Activated CD4-positive, alpha-beta T cell treated with anti-CD3 and anti-CD28 coated beads for 36 hours (primary cell): ENCODE measurements at places on chromosomes 4 and X. TPM values are rescaled to one million over a fixed set of nuclear protein-coding genes. Genes with fewer than 3 reads are reported as not detected.
A peak's percentile ranks its signal among the peaks of the same experiment; 100 is the strongest.

- DNase-seq, result no peak
- H3K27me3 ChIP-seq, result peaks cover 17% of the 10 kb centered on the region
- no peak overlapping the region for H3K4me3 ChIP-seq
- no peaks in the 10 kb centered on the region for H3K4me1 ChIP-seq
Measured at GRCh38 chr4:5040856-5041620, 10.2 kb upstream of the STK32B start.

RBM46 gene
- total RNA-seq, result not detected

DNA sequence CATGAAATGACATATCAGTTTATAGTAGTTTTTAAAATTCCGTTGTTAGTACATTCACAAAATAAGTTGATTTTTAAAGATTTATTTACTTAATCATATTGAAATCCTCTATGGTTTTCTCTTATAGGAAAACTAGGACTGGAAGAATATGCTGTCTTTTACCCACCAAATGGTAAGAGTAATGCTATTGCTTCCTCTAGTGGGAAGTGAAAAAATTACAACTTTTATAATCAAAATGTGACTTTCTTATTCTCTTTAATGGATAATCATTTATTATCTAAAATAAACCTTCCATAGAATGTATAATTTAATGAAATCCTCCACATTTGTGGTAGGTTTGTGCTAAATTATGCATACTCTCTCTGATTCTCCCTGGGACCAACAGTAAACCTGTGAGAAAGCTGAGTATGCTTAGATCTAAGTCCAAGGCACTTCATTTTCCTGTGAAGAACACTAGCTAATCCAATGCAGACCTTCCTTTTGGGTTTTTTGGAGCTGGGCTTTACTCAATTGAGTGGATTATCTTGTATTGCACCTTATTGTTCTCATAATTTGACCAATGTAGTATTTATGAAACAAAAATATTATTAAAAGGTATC is 136.2 kb downstream of the TBC1D19 start:
- H3K36me3 ChIP-seq, result no peaks in the 10 kb centered on the region
- peaks cover 4% of the 10 kb centered on the region for H3K4me1 ChIP-seq
- H3K27ac ChIP-seq, result no peak overlapping the region
- H3K27me3 ChIP-seq, result no peaks in the 10 kb centered on the region

DNA sequence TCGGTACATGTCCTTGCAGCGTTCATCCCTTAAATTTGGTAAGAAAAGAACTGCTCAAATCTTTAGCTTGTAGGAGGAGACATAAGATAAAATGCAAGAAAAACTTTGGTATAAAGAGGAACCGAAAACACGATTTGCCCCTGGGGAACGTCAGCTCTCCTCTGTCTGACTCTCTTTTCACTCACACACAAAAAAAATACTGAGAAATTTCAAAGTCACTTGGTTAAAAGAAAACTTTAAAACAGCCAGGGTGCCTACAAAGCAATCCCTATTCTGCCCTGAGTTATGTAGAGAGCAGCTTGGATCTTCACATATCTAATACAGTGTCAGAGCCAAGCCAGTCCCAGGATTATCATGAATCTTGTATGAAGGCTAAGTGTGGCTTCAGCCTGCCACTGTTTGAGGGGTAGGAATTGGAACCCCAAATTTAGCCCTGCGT is 248.5 kb upstream of the CXXC4 start:
- no peak for DNase-seq
- no peaks in the 10 kb centered on the region for H3K4me1 ChIP-seq
- H3K4me3 ChIP-seq, result no peak overlapping the region

DNA sequence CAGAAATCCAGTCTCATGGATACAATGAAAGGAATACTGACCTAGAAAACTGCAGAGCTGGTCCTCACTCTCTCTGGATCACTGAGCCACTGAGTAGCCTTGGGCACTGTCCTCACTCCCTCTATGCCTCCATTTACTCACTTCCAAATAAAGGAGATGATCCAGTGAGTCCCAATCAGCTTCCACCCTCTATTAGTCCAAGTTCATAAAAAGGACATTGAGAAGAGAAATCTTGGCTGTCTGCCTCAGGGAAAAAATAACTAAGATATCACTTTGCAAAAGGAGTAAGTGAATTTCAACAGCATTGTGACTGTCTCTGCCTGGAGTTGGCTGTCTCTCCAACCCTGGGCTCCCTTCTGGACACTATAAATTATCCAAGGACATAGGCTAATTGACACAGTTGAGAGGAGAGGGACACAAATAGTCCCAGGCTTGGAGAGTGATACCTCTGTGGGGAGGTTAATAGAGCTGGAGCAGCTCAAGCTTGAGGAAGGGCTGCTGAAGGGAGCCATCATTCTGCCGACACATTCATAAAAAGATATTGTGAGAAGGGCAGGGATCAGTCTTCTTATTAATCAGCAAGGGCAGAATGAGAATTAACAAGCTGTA is 572.3 kb downstream of the RAB28 start:
- H3K27me3 ChIP-seq, result no peaks in the 10 kb centered on the region
- no peak overlapping the region for H3K4me3 ChIP-seq
- DNase-seq, result no peak
- H3K4me1 ChIP-seq, result no peaks in the 10 kb centered on the region

DNA sequence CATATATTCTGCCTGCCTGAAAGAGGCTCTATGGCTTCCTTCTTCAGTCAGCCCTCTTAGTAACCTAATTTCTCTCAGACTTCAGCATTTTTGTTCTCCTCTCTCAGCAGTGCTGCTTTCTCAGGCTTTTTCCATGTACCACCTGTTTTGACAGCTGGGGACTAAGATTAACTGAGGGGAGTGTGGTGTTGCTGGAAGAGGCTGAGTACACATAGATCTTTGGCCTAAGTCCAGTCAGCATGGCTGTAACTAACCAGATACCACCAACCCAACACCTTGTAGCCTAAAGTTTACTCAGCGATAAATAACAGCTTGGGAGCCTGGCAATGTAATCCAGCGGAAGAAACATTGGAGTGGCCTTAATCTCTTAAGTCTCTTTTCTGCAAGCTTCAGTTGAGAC is 85.5 kb downstream of the RTL3 start:
- DNase-seq, result no peak
- no peaks in the 10 kb centered on the region for H3K36me3 ChIP-seq
- H3K27me3 ChIP-seq, result no peaks in the 10 kb centered on the region
- peaks cover 5% of the 10 kb centered on the region for H3K4me1 ChIP-seq

DNA sequence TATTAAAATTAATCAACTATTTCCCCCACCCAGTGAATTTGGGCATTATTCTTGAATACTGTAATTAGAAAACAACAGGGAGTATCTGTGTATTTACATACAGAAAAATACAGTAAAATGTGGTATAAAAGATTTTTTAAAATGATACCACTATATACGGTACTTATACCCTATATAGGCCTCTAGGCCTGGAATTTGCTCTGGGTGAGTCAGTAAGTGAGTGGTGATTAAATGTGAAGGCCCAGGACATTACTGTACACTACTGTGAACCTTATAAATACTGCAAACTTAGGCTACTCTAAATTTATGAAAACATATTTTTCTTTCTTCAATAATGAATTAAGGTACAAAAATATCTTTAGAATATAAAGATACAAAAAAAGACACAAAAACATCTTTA is 6.3 kb upstream of the CSN3 start:
- no peak overlapping the region for H3K27ac ChIP-seq
- DNase-seq, result no peak
- H3K4me1 ChIP-seq, result no peaks in the 10 kb centered on the region
- no peaks in the 10 kb centered on the region for H3K36me3 ChIP-seq

DNA sequence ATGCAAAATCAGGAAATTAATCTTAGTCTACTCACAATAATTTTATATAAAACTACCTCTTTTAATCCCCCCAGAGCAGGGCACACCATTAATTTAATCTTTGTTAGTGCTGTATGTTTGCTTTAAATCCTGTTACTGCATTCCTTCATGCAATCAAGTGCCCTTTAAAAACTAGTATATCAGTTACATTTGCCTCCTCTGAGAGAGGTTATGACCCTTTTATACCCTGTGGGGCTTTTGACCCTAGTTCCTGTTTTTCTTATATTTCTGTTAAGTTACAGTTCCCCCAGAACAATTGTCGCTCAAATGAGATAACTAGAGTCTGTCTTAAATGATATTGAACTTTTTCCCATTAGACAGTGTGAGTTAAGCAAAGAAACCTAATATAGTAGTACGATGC is 46.2 kb downstream of the GPC4 start:
- H3K4me3 ChIP-seq, result no peak overlapping the region
- H3K27me3 ChIP-seq, result no peaks in the 10 kb centered on the region
- DNase-seq, result no peak
- no peaks in the 10 kb centered on the region for H3K36me3 ChIP-seq
- no peak overlapping the region for H3K27ac ChIP-seq
- no peaks in the 10 kb centered on the region for H3K4me1 ChIP-seq

RAB41 gene
- total RNA-seq, result not detected

- no peak overlapping the region for H3K4me3 ChIP-seq
- H3K4me1 ChIP-seq, result no peaks in the 10 kb centered on the region
- H3K27ac ChIP-seq, result no peak overlapping the region
- DNase-seq, result no peak
Measured at GRCh38 chrX:24842486-24842885, 148.8 kb downstream of the POLA1 start.

- H3K27me3 ChIP-seq, result no peaks in the 10 kb centered on the region
- no peaks in the 10 kb centered on the region for H3K4me1 ChIP-seq
- no peak overlapping the region for H3K4me3 ChIP-seq
Measured at GRCh38 chr4:85798012-85798770, 323.2 kb downstream of the ARHGAP24 start.

GRCh38 chr4:8394806-8395205 is 45.7 kb downstream of the ACOX3 start:
- no peaks in the 10 kb centered on the region for H3K27me3 ChIP-seq
- peaks cover 4% of the 10 kb centered on the region for H3K4me1 ChIP-seq
- no peak overlapping the region for H3K4me3 ChIP-seq
- H3K27ac ChIP-seq, result no peak overlapping the region

TBC1D19 gene
- total RNA-seq, result 5.0 TPM

DNA sequence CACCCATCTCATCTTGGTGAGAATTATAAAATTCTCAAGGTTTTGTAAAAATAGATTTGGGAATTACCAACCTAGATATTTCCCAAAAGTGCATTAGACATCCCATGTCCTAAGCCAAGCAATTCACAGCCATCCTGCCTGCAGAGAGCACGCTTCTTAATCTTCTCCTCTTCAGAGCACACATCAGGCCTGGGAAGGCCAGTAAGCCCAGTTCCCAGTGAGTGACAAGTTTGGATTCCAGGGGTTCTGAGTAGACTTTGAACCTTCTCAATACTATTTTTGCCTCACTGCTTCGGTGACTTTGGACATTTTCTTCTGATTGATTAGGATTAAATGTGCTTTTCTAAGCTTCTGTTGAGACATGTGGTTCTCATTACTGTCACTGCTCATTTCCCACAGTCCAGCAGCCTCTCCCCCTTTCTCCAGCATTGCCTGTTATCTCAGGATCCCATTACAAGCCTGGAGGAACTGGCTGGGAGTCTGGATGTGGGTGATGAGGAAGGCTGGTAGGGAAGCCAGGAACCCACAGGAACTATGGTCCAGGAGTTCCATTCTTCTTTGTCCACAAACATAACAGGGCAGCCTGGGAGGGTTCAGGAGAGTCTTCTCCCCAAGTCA is 56.4 kb upstream of the TMEM150C start:
- H3K4me1 ChIP-seq, result no peaks in the 10 kb centered on the region
- no peak overlapping the region for H3K4me3 ChIP-seq
- no peaks in the 10 kb centered on the region for H3K36me3 ChIP-seq

- H3K36me3 ChIP-seq, result peaks cover 46% of the 10 kb centered on the region
- peak overlapping the region; percentile 90 for H3K4me3 ChIP-seq
- peaks cover 21% of the 10 kb centered on the region for H3K4me1 ChIP-seq
- H3K27ac ChIP-seq, result peak overlapping the region; percentile 96
Measured at GRCh38 chrX:12975991-12976558, 1.2 kb downstream of the TMSB4X start.

ZAR1 gene
- total RNA-seq, result not detected

GRCh38 chrX:109952050-109952449 is 50.9 kb upstream of the TMEM164 start:
- no peak for DNase-seq
- no peak overlapping the region for H3K4me3 ChIP-seq
- no peaks in the 10 kb centered on the region for H3K27me3 ChIP-seq
- H3K27ac ChIP-seq, result no peak overlapping the region
- H3K36me3 ChIP-seq, result no peaks in the 10 kb centered on the region

CLDN24 gene
- total RNA-seq, result not detected

DNA sequence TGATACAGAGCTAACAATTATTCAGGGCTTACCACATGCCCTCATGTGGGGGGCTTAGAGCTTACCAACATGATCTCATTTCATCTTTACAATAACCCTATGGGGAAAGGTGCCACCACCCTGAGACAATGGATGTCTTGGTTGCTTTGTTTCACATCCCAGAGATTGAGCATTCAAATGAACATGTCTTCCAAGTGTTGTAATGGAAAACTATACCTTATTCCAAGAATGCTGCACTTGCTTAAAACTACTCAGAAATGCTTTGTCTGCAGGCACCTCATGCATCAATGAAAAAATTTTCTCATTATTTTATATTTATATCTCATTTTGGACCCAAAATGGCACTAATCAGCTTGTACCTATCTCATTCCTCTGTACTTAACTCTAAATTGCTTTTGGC is 34.6 kb downstream of the BCLAF3 start:
- H3K27ac ChIP-seq, result no peak overlapping the region
- H3K36me3 ChIP-seq, result peaks cover 2% of the 10 kb centered on the region
- H3K27me3 ChIP-seq, result no peaks in the 10 kb centered on the region
- no peak for DNase-seq

GRCh38 chr4:54231768-54232688 is 2.9 kb downstream of the PDGFRA start:
- peaks cover 60% of the 10 kb centered on the region for H3K27me3 ChIP-seq
- peaks cover 33% of the 10 kb centered on the region for H3K4me1 ChIP-seq
- no peaks in the 10 kb centered on the region for H3K36me3 ChIP-seq
- DNase-seq, result peak; percentile 17
- no peak overlapping the region for H3K27ac ChIP-seq

IQCM gene
- total RNA-seq, result not detected

- peaks cover 12% of the 10 kb centered on the region for H3K4me1 ChIP-seq
- no peak overlapping the region for H3K4me3 ChIP-seq
- H3K36me3 ChIP-seq, result no peaks in the 10 kb centered on the region
- no peak overlapping the region for H3K27ac ChIP-seq
- no peaks in the 10 kb centered on the region for H3K27me3 ChIP-seq
- no peak for DNase-seq
Measured at GRCh38 chrX:104854790-104855340, 288.9 kb downstream of the IL1RAPL2 start.

DNA sequence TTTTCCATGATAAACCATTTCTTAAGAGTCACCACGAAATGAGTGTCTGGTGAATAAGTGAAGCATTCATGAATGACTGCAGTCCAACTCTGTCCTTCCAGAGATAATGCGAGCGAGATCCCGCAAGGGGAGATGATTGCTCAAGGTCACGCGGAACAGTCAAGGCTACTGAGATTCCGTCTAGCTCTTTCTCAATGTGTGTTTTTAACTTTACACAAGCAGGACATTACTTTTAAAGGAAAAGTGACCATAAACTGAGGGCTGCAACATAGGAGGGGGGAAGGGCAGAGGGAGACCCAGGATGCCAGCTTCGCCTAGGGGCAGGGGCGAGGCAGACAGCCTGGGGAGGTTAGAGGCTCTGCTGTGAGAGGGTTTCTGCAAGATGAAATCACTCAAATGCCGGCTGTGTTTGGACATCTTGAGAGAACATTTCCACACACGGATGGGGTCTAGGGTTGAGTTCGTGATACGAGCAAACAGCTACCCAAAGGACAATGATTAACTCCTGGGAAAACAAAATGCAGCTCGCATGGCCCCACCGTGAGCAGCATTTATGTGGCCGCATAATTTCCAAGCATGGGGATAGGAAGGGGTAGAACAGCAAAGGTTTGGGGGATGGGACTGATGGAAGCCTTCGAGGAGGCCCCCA is 23.8 kb upstream of the CCNQ start:
- no peaks in the 10 kb centered on the region for H3K27me3 ChIP-seq
- H3K36me3 ChIP-seq, result no peaks in the 10 kb centered on the region
- no peak overlapping the region for H3K27ac ChIP-seq
- H3K4me3 ChIP-seq, result no peak overlapping the region
- no peaks in the 10 kb centered on the region for H3K4me1 ChIP-seq
- no peak for DNase-seq
